ENCODE measurements at places on chromosomes 12 and 14.

DNA sequence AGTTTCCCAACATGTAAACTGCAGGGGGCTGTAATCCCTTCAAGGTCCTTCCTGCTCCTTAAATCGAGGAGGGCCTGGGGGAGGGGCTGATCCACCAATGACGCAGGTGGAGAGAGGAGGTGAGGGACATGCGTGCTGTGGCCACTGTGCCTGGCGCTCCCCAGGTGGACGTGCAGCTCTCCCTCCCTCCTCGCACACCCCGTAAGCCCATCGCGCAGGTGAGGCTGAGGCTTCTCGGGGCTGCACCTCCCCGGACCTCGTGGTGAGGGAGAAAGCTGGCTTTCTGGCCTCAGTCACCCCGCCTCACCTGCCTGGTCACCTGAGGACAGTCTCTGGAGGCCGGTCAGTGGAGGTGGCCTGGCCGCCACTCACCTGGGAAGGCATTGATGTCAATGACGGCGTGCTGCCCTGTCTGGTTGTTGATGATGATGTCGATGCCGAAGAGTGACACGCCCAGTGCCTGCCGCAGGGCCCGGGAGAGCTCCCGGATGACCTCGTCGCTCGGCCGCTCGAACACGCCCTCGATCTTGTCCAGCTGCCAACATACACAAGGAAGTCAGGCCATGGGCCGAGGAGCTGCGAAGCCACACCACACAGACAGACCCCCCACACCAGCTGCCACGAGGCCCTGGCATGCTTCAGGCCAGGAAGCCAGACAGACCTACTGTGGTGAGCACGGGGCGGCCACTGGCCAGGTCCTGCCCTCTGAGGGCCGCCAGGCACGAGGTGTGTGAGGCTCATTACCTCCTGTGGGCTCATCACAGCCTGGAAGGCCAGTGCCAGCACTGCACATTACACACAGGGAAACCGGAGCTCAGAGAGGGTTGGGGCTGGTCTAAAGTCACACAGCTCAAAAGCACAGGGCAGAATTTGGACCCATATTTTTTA, 23.3 kb downstream of the CHGA start:
- no peak for DNase-seq

GRCh38 chr14:62436261-62436660, 609.0 kb downstream of the KCNH5 start:
- no peak for DNase-seq

DNA sequence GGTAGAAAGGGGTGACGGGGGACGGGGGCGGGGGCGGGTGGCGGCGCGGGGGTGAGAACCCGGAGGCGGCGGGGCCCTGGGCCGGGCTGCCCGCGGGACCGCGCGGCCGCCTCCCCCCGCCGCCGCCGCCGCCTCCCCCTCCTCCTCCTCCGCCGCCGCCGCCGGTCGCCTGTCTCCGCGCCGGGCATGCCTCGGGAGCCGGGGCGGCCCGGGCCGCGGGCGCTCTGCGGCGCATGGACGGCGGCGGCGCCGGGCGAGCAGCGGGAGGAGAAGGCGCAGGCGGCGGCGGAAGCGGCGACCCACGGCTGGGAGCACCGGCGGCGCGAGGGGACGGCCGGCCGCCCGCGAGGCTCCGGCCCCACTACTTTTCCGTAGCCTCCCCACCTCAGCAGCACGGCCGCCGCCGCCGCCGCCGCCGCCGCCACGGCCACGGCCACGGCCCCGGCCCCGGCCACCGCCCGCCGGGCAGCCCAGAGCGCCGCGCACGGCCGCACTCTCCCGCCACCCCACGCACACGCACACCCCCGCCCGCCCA, at the start of gene NPAS3:
NPAS3 (plus strand) TSS at position 161 of the 535 bp plus-strand sequence.
- no peak for DNase-seq

- no peak for DNase-seq
These were observed 12.6 kb downstream of the EFCAB11 start for GRCh38 chr14:89941830-89942377.

DNA sequence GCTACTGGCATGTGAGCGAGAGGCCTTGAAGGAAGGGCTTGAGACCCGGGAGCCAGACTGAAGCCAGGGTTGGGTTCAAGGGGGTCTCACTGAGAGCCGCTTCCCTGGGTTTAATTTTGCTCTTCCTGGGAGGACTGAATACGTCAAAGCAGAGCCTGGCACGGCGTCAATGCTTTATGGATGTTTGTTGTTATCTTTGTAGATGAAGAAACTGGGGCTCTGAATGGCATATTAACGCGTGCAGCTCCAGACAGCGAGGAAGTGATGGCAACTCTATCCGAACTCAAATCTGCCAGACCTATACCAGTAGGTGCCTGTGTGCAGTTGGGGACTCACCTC, 152.8 kb upstream of the PARP11 start:
- no peak for DNase-seq

- DNase-seq: no peak
These were observed 1.1 kb downstream of the ARHGAP5 start for GRCh38 chr14:32078023-32078857.

- DNase-seq: no peak
These were observed 31.4 kb downstream of the MAP1LC3B2 start for GRCh38 chr12:116590561-116590960.

DNA sequence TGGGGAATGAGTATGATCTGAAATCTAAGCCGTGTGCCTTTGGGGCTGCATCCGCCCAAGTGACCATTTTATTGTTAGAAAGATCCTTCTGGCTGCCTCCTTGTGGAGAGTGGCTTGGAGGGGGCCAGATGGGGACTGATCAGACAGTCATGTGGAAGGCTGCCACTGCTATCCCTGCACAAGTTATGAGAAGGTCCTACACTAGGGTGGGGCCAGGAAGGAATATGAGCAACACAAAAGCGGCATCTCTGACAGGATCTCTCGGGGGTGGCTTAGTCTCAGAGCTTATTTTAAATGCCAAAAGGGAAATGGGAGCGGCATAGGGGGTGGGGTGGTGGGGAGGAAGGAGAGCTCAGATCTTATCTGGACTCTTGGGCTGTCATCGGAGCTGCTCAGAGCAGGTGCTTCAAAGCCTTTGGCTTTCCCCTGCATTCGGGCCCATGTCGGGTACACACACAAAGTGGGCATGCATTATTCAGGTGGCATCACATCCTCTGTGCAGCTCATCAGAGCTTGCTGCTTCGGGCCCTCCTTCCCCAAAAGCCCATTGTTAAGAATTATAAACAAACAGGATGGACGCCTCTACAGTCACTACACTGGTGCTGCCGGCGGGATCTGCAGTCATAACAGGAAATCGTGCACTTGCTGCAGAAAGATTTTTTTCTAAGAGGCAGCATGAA, 805.4 kb downstream of the VRK1 start:
- no peak for DNase-seq

- no peak for DNase-seq
These were observed 20.9 kb downstream of the SYNE3 start for GRCh38 chr14:95495538-95496025.

GRCh38 chr12:95648990-95649791, 97.9 kb upstream of the USP44 start:
- DNase-seq: no peak

DNA sequence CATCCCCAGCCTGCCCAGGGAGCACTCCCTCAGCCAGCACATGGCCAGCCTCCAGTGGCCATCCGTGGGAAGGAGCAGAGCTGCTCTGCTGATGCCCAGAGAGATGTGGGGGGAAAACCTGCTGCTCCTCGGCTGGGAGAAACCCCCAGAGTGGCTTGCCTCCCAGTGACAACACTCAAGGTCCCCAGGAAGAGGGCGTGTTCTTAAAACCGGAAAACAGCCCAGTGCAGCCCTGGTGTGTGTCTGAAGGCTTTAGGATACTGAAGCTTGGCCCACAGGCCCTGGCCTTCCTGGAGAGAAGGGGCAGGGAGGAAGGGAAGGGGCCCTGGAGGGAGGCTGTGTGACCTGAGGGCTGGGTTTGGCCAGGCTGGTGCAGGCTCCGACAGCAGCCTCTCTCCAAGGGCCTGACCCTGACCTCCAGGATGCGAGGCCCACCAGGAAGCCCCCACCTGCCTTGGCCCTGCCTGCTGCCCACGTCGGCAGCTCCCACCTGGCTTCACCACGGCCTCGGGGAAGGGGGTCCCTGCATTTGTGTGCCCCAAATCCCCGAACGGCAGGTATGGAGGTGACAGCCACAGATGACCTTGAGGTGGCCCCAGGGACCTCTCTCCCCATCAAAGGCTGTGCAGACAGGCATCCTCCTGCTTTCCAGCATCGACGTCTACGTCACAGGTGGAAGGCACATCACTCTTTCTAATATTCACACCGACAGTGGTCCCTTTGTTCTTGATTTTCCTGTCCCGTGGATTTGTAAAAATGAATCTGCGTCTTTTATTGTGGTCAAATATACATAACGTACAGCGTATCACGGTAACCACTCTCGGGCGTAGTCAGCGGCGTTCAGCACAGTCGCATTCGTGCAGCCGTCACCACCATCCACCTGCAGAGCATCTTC, 190.0 kb upstream of the C14orf180 start:
- peak; percentile 96 for DNase-seq

DNA sequence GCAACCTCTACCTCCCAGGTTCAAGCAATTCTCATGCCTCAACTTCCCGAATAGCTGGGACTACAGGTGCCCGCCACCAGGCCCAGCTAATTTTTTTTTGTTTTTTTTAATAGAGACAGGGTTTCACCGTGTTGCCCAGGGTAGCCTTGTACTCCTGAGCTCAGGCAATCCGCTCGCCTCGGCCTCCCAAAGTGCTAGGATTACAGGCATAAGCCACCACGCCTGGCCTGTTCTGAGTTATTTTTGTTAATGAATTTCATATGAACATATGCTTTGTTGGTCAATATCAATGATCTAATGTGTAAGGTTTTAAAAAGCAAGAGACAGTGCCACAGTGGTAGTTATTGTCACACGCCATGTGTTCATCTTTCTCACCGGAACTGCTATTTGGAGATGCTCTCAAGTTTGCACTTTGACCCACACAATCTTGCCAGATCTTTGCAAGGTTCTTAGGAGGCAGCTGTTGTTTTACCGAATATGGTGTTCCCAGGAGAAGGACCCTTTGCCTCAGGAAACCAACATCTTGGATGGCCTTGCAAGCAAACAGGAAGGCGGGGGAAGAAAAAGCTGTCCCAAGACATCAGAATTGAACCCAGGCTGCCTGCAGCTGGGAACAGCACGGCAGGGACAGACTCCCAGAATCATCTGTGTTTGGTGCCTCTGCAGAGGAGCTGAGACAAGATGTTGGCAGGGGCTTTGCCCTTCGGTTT, 30.0 kb downstream of the GALNT16 start:
- peak; percentile 74 for DNase-seq

DNA sequence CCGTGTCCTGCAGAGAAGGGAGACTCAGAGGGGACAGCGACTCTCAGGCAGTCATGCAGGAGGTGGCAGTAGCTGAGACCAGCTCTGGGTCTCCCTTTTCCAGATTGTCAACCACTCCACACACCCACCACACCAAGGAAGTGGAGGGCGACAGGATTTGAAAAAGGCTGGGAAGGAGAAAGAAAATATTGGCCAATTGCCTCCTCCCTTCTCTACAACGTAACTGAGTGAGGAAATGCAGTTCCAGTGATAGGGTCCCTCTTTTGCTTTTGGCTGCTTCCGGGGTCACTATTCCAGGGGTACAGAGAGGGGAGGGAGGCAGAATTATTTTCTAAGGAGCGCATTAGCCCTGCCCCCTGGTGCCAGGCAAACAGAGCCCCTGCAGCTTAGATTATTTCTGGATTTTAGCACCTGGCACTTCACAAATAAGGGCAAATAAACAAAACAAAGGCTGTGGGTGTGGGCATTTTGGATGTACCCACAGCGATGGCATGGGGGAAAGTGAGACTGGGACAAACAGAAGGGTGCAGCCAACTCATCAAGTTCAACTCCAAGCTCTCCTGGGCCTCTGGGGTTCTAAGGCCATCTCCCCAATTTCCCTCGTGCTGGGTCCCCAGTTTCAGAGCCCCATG, 20.4 kb downstream of the ASB2 start:
- no peak for DNase-seq

- no peak for DNase-seq
These were observed 463.5 kb upstream of the PDE3A start for GRCh38 chr12:19904819-19905218.

DNA sequence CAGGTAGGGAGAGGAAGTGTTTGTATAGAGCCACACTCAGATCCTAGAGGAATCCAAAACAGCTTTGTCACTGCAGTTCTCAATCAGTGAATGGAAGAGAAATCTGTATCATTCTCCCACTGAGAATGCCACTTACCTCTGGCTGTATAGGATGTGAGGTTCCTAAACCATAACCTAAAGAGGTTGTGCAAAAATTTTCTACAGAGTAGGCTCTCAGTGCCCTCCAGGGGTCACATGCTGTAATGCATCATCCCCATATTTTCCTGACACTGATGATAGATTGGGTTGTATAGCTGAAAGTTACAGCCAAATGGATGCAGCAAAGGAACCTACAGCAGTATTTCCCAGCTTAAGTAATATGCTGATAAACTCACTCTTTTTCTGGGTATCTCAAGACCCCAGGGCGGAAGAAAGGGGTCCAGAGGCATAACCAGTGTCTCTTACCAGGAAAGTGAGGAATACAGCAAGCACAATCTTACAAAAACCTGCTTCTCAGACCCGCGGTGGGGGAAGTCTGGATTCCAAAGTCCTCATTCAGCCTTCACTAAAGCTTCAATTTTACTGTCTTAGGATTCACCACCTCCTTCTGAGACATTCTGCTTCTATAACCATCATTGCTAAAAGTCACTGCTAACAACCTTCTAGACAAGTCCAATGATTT, 3.8 kb downstream of the BCDIN3D start:
- no peak for DNase-seq

- DNase-seq: no peak
These were observed 16.2 kb downstream of the KLRF2 start for GRCh38 chr12:9897535-9897934.

All from vagina (tissue), 2 donors.